ENCODE measurements at places on chromosomes 6 and 20. TPM values are rescaled to one million over a fixed set of nuclear protein-coding genes. Genes with fewer than 3 reads are reported as not detected.

DNA sequence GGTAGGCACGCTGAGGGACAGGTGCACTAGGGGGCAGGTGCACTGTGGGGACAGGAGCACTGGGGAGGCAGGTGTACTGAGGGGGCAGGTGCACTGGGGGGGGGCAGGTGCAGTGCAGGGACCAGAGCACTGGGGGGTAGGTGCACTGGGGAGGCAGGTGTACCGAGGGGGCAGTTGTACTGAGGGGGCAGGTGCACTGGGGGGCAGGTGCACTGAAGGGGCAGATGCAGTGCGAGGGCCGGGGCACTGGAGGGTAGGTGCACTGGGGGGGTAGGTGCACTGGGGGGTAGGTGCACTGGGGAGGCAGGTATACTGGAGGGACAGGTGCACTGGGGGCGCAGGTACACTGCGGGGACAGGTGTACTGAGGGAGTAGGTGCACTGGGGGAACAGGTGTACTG lies 39.5 kb downstream of the DAAM2 start:
- no peaks in the 10 kb centered on the region for H3K36me3 ChIP-seq
- no peak overlapping the region for H3K4me3 ChIP-seq
- no peaks in the 10 kb centered on the region for H3K4me1 ChIP-seq
- H3K27ac ChIP-seq, result no peak overlapping the region

Gene PEX7
- total RNA-seq, result 4.8 TPM

Gene PGC
- not detected for total RNA-seq

DNA sequence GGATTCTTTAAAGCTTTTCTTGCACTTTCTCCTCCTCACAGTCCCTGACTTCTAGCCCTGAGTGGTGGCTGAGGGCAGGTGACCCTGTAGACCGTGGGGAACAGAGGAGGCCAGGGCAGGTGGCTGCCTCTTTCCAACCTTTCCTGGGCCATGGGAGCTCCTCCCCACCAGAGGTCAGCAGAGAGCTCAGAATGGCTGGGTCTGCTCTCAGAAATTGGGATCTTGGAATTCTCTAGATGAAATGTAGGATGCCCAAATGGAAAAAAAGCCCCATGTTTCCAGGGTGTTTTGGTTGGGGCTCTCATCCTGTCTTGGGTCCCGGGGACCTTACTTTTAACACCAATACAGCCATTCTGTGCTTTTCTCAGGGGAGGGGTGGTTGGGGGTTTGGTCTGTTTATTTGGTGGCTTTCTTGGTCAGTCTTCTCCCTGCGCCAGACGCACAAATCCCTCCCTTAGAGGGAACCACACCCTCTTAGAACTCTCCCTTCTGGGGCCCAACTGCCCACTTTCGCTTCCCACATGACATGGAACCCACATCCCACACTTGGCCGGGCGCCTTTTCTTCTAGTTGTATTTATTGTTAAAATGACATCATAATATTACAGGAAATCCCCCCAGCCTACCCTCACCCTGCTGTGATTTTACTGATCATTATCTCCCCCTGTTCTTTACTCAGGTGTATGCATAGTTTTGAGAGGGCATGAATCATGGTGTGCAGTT lies 17.9 kb downstream of the GNAS start:
- no peak overlapping the region for H3K4me3 ChIP-seq
- DNase-seq, result peak; percentile 57
- H3K36me3 ChIP-seq, result no peaks in the 10 kb centered on the region
- no peaks in the 10 kb centered on the region for H3K27me3 ChIP-seq
- H3K27ac ChIP-seq, result no peak overlapping the region

Gene BPIFA1
- not detected for total RNA-seq

DNA sequence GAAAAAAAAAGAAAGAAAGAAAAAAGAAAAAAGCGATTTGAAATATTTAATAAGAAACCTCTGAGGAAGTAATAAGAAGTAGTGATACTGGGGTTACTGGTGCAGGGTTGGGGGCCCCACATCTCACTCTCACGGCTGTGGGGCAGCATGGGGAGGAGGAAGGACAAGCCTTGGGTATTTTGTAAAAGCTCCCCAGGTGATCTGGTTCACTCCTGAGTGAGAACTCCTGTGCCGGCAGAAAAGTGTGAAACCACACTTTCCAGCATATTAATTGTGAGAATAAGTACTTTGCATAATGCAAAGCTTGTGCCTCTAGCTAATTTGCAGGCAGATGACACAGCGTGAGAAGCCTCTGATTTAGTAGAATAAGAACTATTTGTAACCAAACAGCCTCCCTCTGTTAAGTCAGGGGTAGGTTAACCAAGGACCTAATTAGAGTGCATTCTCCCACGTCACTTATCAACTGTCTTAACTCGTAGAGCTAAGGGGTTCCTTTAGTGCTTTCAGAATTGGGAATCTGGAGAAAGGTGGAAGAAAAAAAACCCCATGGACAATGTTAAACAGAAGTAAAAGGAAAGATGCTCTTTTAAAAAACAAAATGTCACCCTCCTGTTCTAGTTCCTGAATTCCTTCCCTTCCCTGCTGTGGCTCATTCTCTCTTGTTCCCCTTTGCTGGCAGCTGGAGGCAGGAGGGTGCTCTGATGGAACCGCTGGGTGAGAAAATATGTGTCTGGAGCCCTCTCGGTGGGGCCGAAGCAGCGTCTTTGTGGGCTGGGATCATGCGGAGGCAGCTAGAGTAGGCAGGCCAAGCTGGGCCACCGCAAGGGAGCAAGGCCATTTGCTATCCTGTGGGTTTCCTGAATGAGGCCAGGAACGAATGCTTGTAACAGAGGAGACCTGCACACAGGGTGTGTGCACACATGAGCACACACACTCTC lies 108.7 kb downstream of the FYN start:
- H3K36me3 ChIP-seq, result no peaks in the 10 kb centered on the region
- H3K4me1 ChIP-seq, result no peaks in the 10 kb centered on the region
- no peaks in the 10 kb centered on the region for H3K27me3 ChIP-seq
- no peak overlapping the region for H3K27ac ChIP-seq
- no peak overlapping the region for H3K4me3 ChIP-seq
- DNase-seq, result no peak

Gene C6orf52
- not detected for total RNA-seq

DNA sequence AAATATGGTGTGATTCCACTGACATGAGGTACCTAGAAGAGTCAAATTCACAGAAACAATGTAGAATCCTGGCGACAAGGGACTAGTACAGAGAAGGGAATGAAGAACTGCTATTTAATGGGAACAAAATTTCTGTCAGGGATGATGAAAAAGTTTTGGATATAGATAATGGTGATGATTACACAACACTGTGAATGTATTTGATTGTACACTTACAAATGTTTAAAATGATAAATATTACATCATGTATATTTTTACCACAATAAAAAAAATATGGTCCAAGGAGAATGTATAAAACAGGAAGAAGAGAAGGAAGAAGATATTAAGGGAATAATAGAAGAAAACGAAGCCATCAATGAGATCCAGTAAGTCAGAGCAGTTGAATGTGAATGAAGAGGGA lies 8.4 kb upstream of the E2F3 start:
- no peaks in the 10 kb centered on the region for H3K4me1 ChIP-seq
- no peaks in the 10 kb centered on the region for H3K36me3 ChIP-seq
- no peaks in the 10 kb centered on the region for H3K27me3 ChIP-seq
- DNase-seq, result no peak
- no peak overlapping the region for H3K27ac ChIP-seq

Gene THBS2
- 7.7 TPM for total RNA-seq

DNA sequence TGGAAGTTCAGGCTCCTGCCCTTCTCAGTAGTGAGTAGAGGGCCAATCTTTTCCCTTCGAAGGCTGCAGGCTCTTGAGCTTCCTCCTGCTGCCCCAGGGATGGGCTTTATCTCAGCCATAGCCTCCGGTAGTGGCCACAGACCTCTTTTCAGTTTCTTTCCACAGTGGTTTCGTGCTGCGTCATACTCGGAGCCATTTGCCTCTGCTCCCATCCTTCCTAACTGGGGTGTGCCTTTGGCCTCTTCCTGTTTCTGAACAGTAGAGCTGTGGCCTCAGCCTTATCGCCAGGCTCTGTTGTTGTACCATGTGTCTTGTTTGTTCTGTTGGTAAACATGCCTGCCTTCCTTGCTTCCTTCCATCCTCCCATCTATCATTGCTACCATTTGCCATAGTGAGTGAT lies 54.1 kb downstream of the TULP4 start:
- no peaks in the 10 kb centered on the region for H3K36me3 ChIP-seq
- H3K27me3 ChIP-seq, result no peaks in the 10 kb centered on the region
- no peaks in the 10 kb centered on the region for H3K4me1 ChIP-seq
- H3K27ac ChIP-seq, result no peak overlapping the region
- no peak for DNase-seq

Gene IDH3B
- total RNA-seq, result 37.6 TPM

DNA sequence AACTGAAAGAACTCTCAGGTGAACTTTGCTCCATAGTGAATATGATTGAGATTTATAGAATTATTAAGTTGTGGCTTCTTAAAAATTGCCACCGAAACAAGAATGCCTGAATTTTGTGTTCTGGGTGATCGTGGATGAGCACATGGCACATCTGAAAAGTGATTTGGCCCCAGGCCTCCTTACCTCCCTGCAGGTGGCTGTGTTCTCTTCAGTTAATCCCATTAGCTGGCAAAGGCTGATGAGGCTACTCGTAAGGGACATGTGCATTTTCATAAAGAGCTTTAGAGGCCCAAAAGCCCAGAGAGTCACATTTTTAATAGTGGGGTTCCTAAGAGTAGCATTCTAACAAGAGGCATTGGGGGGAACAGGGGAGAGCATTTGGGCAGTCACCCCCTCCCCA lies 22.6 kb downstream of the GNAS start:
- H3K4me1 ChIP-seq, result no peaks in the 10 kb centered on the region
- H3K27ac ChIP-seq, result no peak overlapping the region
- no peaks in the 10 kb centered on the region for H3K36me3 ChIP-seq
- no peak overlapping the region for H3K4me3 ChIP-seq

GRCh38 chr6:45507186-45507585 lies 129.5 kb upstream of the SUPT3H start:
- H3K4me3 ChIP-seq, result no peak overlapping the region
- H3K27ac ChIP-seq, result no peak overlapping the region
- H3K4me1 ChIP-seq, result no peaks in the 10 kb centered on the region
- no peaks in the 10 kb centered on the region for H3K27me3 ChIP-seq

DNA sequence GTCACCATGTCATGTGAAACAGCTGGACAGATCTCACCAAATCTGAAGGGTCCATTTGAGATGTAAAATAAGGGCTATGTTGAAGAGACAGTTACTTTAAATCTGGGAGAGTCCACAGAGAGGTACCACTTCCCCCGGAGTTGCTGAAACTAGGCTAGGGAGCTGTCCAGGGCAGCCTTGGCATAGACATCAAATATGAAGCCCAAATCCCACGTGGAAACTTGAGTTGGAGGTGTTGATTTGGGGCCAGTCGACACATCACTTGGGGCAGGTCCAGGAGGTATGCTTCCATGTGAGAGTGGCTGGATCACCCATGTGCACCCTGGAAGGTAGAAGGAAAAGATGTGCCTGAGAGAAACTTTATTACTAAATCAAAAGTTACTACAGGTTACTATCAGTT lies 12.0 kb upstream of the SERPINB9 start:
- H3K27ac ChIP-seq, result no peak overlapping the region
- H3K36me3 ChIP-seq, result no peaks in the 10 kb centered on the region
- DNase-seq, result no peak
- H3K4me3 ChIP-seq, result no peak overlapping the region

Gene CDC5L
- 11.1 TPM for total RNA-seq

Gene TREM1
- total RNA-seq, result 3.3 TPM

GRCh38 chr20:58978351-58979190 lies 2.5 kb upstream of the NELFCD start:
- no peak overlapping the region for H3K27ac ChIP-seq
- DNase-seq, result no peak
- peaks cover 10% of the 10 kb centered on the region for H3K4me1 ChIP-seq

- no peak overlapping the region for H3K27ac ChIP-seq
- DNase-seq, result no peak
- no peaks in the 10 kb centered on the region for H3K27me3 ChIP-seq
These were observed 7.0 kb downstream of the NDUFAF5 start for GRCh38 chr20:13791540-13792459.

Measured in right lobe of liver (tissue), 6 donors.